ENCODE measurements at places on chromosomes 1 and 21.

DNA sequence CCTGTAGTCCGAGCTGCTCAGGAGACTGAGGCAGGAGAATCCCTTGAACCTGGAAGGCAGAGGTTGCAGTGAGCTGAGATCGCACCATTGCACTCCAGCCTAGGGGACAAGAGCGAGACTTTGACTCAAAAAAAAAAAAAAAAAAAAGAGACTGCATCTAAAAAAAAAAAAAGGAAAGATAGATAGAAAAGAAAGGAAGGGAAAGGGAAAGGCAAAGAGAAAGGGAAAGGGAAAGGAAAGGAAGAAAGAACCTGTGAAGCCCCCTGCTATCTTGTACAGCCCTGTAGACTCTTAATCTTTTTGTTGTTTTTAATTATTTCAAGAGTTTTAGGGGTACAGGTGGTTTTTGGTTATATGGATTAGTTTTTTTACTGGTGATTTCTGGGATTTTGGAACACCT, 46.0 kb upstream of the MUTYH start:
- no peak for DNase-seq

DNA sequence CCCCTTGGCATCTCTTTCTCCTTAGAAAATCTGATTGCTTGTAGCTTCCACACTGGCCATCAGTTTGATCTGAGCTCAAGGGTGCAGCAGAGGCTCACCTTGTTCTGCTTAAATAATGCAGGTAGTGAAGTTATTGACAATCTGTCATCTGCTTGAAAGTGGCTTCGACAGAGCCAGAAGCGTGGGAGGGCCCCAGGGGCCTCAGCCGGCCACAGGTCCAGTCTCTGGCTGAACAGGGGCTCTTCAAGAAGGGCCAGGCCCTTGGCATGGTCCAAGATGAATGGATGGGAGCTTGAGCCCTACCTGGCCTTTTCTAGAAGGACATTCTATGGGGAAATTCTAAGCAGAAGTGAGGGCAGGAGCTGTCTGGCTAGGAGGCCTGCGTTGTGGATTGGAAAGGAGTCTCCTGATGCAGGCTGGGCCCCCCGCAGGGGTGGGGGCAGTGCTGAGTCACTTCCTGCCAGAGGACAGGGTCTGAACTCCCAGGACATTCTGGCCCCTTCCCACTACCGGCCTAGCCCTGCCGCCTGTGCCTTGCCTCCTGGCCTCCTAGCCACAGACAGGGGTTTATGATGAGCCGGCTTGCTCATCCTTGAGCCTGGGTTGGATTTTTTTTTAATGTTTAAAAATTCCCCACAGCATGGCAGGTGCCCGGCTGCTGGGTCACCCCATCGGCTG, 162.3 kb upstream of the VAMP3 start:
- no peak for DNase-seq

- DNase-seq: no peak
Observed at GRCh38 chr21:39142972-39143371, 40.3 kb downstream of the PSMG1 start.

DNA sequence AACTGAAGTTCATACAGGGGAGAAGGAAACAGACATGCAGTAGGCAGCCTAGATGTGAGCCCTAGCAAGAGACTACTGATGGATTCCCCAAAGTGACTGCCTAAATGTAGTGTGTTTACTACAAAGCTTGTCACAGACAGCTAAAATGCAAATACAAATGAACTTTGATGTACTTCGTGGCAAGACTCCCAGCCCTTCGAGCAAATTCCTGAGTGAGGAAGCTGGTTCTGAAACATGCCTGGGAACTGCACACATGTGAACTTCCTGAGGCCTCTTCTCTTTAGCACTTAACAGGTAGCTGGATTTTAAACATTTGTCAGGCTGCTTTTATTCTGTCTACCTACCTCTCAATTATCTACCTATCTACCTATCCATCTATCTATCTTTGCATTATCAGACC, 6.7 kb upstream of the IRF2BP2 start:
- no peak for DNase-seq

DNA sequence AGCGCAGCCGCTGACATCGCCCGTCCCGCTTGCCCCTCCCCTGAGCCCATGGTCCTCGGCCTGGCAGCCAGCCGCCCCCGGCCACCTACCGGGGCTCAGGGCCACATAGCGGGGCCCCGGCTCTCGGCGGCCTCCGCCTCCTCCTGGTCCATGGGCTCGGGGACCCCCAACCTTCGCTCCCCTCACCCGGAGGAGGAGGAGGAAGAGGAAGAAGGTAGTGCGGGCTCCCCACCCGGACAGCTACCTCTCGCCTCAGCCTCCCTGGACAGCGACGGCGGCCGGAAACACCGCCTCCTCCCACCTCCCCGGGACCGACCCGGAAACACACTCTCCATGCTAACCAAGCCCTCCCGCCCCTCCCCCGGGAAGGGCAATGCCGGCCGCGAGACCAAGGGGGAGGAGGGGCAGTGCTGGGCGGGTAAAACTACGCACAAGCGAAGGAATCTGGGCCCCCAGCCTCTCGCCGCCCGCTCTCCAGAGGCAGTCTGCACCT, at the start of gene KIAA0319L:
TSS of gene KIAA0319L (minus strand) at position 286 of the 493 bp plus-strand sequence. CDS start 2,912 bp downstream, outside the sequence.
- DNase-seq: no peak

DNA sequence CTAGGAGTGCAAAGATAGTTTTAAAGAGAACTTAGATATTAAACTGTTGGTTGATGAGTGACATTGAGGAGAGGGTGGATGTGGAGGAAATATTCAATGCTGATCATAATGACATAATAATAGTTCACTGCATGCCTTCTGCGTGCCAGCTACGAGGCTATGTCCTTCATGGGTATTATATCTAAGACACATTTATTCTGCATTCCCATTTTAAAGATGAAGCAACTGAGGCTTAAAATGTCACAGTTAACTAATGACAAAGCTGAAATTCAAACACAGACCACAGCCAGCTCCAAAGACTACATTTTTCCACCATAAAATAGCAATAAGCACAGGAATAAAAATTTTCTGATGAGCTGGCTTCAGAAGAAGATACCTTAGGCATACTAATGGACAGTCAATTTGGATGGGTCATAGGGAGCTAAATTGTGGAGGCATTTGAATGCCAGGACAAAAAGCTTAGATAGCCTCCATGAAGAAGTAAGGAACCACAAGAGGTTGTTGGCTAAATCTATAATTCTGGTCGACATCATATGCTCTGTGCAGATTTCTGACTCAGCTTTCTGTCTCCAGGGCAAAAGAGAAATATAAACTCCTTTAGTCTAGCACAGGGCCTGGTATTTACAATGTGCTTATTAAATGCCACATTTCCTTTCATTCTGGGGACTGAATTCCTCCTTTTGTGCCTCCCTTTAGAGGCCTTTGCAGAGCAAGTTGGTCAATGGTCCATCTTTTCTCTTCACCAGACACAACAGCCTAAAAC, 71.2 kb upstream of the NRIP1 start:
- DNase-seq: no peak

DNA sequence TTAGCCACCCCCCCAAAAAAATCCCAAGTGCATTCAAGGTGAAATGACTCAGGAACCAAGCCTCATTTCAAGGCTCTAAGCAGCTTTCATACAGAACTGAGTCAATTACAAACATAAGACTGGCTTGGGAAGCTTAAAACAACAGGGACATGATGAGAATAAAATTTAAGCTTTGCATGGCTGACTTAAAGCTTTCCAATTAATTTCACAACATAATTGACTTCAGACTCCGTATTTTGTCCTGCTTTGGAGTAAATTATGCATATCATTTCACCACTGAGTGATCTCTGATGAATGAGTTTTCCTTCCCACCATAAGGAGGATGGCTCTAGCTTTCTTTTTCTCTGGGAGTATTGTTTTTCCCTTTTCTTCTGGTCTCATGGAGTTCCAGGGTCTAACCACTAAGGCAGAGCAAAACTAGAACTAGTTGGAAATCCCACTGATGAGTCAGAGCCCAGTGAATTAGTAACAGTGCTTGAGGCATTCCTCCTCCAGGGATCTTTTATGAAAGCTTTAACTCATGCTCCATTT, 72.8 kb downstream of the XCL2 start:
- DNase-seq: no peak

GRCh38 chr21:38171723-38172344, 85.0 kb upstream of the KCNJ15 start:
- DNase-seq: no peak

- DNase-seq: no peak
Observed at GRCh38 chr1:35345439-35345981, 77.0 kb downstream of the ZMYM4 start.

GRCh38 chr1:12336413-12336812, 106.6 kb downstream of the VPS13D start:
- no peak for DNase-seq

GRCh38 chr21:33403128-33403785, at the start of gene IFNGR2:
IFNGR2 (plus strand) TSS chr21:33403413; CDS start chr21:33403544, 131 bp downstream.
- no peak for DNase-seq

DNA sequence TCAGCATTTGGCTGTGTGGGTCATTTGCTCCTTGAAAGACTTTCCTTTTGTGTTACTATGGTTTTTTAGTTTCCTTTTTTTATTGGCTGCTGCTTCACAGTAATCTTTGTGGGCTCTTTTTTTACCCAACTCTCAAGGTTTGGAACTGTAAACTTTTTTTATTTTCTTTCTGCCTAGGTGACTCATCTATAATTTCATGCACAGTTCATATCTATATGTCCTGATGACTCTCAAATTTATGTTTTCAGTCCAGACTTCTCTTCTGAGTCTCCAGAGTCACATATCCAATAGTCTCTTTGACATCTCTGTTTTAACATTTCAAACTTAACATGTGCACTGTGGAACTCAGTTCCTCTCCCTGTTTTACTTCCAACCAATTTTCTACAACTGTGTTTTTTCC, 83.4 kb downstream of the ATF6 start:
- no peak for DNase-seq

DNA sequence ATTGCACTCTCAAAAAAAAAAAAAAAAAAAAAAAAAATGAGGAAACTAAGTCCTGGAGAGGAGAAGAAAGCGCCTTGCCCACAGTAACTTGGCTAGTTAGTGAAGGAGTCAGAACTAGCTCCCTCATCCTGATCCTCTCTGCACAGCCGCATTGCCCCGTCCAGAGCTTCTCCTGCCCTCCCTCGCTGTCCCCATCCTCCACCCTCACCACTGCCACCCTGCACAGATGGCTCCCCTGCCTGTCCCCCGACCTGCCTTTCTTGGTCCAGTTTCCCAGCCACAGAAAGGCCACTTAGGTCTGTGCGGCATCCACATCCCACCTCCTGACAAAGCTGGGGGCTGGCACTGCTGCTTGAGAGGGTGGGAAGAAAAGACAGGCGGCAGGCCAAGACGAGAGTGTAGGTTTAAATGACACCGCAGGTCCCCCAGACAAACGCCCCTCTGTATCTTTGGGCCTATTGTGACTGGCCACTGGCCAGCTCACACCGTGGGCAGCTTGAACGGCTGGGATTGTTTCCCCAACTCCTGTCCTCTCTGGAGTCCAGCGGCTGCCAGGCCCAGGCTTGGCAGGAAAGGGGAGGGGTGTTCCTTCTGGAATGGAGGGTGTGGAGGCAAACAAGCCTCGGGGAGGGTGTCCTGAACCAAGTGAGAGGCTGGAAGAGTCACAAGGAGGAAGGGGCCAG, 20.2 kb downstream of the NCMAP start:
- DNase-seq: no peak

- DNase-seq: no peak
Observed at GRCh38 chr1:89865498-89866382, 44.9 kb downstream of the LRRC8D start.

DNA sequence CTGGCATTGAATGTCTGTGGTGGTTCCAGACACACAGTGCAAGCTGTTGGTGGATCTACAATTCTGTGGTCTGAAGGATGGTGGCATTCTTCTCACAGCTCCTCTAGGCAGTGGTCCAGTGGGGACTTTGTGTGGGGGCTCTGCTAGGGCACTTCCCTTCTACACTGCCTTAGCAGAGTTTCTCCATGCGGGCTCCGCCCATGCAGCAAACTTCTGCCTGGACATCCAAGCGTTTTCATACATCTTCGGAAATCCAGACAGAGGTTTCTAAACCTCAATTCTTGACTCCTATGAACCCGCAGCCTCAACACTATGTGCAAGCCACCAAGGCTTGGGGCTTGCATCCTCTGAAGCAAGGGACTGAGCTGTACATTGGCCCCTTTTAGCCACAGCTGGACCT, 43.0 kb downstream of the RGS18 start:
- no peak for DNase-seq

DNA sequence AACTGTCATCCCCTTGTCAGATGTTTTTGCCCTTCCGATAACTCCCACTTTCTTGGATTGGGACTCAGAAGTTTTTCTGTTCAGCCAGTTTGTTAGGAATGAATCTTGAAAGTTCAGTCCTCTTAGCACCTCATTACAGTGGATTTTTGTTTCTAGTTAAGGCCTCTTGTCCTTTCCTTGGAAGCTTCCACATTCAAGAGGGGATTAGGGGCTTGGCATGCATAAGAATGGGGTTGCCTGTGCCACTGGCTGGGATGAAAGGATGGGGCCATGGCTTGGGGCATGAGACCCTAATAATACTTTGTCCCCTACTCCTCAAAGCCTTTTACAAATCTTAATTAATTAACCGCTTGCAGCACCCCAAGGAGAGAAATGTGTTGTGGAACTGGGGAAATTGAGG, 2.4 kb upstream of the DHDDS start:
- no peak for DNase-seq

DNA sequence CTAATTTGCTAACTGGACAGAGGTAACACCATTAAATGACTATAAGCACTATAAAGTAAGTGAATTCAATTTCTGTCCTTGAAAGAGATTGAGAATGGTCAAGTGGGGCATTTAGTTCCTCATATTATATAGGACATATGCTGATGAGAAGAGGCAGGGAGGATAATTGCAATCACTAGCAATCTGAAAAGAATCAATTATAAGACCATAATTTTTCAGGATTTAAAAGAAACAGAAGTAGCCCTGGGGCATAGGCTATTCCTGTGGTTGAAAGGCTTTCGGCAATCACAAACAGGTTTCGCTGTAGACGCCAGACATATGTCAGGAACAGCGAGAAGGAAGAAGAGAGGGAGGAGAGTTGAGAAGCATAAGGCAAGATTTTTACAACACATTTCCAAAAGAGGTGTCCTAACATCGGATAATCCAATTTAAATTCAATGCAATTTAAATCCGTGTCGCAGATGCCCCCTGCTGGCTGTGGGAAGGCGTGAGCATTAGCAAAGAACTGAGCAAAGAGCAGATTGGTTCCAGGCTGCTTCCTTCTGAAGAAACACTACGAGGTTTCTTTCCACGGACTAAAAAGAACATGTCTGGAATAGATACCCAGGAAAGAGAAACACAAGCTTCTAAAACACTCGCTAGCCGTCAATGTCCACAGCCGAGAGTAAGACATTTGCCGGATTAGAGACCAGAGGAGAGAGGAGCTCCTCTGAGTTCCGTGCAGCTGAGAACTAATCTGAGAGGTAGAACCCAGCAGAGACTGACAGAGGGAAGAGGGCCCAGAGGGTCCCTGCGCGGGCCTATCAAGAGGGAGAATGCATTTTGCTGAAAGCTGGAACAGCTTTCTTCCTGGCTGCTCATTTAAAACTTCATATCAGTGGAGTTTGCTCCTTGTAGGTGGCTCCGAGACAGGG, 27.9 kb downstream of the RGS5 start:
- DNase-seq: no peak

- no peak for DNase-seq
Observed at GRCh38 chr1:176884911-176885310, 279.6 kb downstream of the ASTN1 start.

Measured in stimulated activated CD8-positive, alpha-beta memory T cell treated with anti-CD3 and anti-CD28 coated beads, Interleukin-15, amount 100 ng/mL, for 1 hour (primary cell).